Stimulated activated CD8-positive, alpha-beta memory T cell treated with anti-CD3 and anti-CD28 coated beads, Interleukin-15, amount 100 ng/mL, for 24 hours (primary cell): ENCODE measurements at places on chromosomes 2 and 18.

DNA sequence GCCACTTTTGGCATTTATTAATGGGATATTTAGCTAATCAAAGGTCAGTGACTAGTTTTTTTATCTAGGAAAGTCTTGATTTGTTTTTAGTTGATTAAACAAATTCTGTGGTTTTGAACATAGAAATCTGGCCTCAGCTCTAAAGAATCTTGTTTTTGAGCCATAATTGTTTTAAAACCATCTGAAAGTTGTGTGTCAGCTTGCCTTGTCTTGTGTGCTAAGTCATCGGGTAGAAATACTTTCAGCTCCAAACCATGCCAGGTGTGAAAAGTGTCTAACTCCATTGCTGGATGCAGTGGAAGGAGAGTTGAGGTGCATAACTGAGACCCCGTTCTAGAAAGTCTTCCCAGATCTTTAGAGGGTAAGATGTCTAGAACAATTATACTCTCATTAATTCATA is 22.7 kb downstream of the FARP2 start:
- no peak for DNase-seq

DNA sequence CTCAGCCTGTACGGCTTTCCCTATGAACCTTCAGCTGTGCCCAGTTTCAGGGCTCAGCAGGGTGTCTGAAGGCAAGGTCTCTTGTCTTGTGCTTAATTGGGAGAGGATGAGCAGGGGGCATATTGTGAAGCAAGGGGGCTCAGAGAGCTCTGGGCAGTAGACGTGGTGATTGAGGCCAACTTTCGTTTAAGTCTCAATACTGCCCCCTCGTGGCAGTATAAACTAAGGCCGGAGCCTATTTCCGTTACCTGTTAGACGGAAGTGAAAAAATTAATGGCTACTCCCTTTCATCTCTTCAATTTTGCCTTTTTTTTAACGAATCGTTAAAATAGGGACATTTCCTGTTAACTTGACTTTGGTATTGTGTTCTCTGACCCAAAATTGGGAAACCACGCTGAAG is 193.4 kb downstream of the TDRD15 start:
- DNase-seq, result no peak

DNA sequence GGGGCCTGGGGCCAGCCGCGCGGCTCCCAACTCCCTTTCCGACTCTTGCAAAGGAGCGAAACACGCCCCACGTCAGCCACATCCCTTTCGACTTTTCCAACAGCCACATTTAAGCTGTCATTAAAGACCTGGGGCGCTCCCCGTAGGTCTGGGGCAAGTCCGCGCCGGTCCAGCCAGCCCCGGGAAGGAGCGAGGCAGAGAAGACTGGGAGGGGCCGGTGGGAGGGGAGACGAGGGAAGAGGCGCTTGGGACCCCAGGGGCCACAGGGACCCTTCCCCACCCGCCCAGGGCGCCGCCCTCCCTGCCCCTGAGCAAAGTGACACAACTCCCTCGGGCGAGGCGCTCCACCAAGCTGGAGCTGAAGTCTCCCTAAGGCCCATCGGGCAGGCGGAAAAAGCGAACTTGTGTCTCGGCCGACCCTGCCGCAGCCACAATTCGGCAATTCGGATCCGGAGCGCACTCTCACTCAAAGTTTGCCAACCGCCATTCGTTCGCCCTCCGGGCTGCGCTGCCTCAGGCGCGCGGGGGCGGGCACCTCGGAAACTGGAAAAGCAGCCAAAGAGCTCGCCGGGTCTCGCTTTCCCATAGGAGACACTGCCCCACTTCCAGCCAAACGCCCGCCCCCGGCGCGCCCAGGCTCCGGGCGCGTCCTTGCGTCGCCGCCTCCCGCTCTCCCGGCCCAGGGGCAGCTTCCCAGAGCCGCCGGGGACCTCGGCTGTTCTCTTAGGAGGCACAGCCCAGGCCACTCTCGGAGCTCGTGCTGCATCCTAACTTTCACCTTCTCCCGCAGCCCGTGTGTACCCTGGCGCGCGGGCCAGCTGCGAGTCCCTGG is 1.1 kb upstream of the KCTD1 start:
- no peak for DNase-seq

- no peak for DNase-seq
Measured at GRCh38 chr18:23887035-23887434, 127.5 kb upstream of the TTC39C start.

GRCh38 chr2:239846789-239847676 is 178.1 kb downstream of the NDUFA10 start:
- no peak for DNase-seq

GRCh38 chr2:99695130-99695943 is 205.5 kb upstream of the REV1 start:
- no peak for DNase-seq

DNA sequence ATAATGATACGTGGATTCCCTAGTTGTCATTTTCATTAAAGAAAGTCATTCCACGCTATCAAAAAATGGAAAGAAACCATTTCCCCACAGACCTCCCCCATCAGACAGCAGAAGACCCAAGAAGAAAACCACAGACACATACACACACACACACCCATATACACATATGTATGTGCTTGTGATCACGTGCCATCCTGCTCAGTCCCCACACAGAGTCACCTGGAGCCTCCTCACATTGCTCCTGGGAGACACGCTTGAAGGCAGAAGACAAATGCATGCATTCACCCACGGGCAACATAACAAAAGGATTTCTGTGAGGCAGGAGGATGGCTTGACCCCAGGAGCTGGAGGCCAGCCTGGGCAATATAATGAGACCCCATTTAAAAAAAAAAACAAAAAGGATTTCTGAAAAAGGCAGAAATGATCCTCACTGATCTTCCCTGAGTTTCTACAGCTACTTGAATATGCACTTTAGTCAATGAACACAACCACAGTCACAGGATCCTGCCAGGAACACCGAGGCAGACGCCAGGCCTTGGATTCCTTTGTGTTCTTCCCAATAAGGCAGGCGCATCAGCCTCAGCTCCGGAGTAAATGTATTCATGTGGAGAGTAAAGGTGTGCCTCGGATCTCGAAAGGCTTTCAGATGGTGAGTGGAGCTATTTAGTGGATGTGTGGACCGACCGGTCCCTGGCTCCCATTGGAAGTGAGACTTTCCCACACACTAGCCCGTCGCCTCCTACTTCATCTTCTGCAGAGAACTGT is 21.0 kb downstream of the TGFBRAP1 start:
- DNase-seq, result no peak

DNA sequence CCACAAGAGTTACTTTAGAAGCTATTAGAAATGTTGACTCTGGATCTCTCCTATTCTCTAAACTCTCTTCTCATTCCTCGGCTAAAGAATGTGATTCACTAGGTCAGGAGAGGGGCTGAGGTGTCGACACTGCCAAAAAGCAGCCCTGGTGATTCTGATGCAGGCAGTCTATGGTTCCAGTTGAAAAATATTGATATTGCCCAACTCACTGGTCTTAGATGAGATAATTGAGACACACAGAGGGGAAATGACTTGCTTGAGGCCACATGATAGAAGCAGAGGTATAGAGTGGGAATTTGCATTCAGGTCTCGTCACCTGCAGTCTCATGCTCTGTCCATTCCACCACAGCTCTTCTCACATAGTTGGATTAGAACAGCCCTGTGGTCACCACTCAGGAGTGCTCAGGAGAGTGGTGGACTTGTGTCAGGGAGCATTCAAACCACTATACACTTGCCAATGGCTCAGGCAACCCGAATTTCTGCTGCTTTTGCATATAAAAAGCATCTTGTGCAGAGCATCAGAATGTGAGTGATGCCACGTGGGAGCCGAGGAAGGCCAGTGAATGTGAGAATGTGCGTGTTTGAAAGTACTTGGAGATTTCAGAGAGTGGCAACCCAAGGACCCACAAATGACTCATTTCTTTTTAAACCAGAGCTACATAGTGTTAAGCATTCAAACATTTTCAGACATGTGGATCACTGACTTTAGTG is 65.1 kb upstream of the CTLA4 start:
- DNase-seq, result no peak

GRCh38 chr2:166516712-166517303 is 22.8 kb upstream of the SCN7A start:
- DNase-seq, result no peak

DNA sequence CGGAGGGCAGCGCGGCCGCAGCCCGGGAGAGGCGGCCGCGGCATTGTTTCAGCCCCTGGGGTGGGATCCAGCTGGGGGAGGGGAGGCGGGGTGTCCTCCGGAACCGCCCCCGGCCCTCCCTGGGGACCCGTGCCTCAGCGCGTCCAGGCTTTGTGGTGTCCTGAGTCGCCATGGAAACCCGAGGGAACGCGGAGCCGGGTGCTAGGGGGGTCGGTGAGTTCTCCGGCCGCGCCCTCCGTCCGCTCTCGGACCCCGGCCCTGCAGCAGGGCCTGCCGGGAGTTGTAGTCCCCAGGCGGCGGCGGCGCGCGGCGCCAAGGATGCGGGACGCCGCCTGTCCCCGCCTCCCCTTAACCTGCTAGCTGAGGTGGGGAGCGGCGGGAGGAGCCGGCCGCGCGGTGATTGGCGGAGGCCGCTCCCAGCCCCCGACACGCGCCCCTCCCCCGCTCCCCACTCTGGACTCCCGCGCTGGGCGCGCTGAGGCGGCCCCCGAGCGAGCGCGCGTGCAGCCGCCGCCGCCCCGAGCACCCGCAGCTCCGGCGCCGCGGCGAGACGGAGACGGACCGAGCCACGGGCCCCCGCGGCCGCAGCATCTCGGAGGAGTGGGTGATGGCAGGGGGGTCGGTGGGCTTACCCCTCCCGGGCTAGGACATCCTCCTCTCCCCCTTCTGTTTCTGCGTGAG is at the start of gene DPYSL5:
Gene DPYSL5 (plus strand): TSS at position 478 of the 681 bp plus-strand sequence. CDS start 50,368 bp downstream, outside the sequence.
- DNase-seq, result no peak

- no peak for DNase-seq
Measured at GRCh38 chr2:240704651-240705050, 13.0 kb downstream of the AQP12A start.

- DNase-seq, result no peak
Measured at GRCh38 chr2:10258726-10259125, 44.0 kb upstream of the HPCAL1 start.

- no peak for DNase-seq
Measured at GRCh38 chr18:79631761-79632446, 47.7 kb upstream of the CTDP1 start.

- DNase-seq, result no peak
Measured at GRCh38 chr2:47506436-47506835, 103.5 kb downstream of the MSH2 start.

DNA sequence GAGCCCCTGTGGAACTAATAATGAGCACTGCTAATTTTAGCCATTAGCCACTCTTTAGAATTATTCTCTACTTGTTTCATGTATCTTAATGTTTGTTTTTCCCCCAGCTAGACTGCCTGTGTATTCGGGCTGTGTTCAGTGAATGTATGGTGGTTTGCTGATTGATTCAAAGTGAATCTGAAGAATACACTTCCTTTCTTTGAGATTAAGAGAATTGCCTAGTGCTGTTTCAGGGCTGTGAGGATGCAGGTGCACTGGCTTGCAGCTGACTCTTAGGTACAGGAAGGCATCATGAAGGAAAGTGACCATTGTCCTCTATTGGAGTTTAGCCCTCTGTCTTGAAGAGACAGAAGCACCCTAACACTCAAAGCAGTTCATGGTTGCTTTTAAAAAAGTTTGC is 138.7 kb downstream of the CERS6 start:
- no peak for DNase-seq

- DNase-seq, result no peak
Measured at GRCh38 chr2:45074713-45075112, 65.5 kb upstream of the SIX2 start.

- DNase-seq, result no peak
Measured at GRCh38 chr2:27152796-27153464, 4.1 kb downstream of the TCF23 start.

- DNase-seq, result no peak
Measured at GRCh38 chr2:144453486-144454158, 66.3 kb downstream of the ZEB2 start.

- DNase-seq, result no peak
Measured at GRCh38 chr2:147631294-147631693, 213.5 kb upstream of the ACVR2A start.

- DNase-seq, result no peak
Measured at GRCh38 chr2:226583715-226584114, 215.9 kb downstream of the IRS1 start.

DNA sequence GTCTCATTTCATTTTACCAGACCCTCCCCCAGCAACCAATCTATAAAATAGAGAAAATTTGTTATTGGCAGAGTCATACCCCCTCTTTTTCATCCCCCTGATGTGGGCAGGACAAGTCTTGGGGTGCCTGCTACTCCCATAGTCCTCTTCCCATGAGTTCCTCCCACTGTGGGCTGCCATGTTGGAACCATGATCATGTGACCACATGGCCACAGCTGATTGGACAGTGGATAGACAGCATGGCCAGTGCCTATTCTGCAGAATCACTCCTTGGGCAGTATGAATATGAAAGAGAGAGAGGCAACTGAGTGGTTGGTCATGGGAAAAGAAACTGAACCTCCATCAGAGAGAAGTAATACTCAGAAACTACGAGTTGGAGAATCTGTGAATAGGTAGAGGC is 84.9 kb downstream of the PDCL3 start:
- no peak for DNase-seq

DNA sequence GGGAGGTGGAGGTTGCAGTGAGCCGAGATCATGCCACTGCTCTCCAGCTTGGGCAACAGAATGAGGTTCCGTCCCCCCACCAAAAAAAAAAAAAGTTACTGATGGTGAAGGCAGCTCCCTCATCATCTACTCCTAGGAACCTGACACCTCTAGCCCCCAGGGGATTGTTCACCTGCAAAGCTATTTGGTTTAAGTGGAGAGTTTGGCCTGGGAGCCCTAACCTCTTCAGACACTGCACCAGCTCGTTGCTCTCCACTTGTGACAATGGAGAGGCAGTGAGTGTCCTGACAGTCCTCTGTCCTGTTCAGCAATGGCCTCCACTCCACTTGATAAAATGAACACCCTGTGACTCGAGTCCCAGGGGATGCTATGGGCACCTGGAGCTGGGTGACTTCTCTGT is 43.5 kb downstream of the ATP6V1C2 start:
- no peak for DNase-seq

DNA sequence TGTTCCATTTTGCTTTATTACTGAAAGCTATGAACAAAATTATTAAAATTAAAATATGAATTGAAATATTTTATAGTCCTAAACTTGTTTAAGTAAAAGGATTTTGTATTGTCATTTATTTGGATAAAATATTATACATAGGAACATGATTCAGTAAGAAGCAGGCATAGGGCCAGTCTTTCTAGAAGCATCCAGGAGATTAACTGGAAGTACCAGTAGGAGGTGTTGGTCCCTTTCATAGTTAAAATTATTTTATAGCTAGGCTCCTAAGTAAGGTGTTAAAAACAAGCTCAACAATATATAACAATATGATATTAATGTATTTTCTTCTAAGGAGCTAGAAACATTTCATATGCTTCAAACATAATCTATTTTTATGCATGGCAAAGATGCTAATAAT is 43.7 kb downstream of the FIGN start:
- no peak for DNase-seq

DNA sequence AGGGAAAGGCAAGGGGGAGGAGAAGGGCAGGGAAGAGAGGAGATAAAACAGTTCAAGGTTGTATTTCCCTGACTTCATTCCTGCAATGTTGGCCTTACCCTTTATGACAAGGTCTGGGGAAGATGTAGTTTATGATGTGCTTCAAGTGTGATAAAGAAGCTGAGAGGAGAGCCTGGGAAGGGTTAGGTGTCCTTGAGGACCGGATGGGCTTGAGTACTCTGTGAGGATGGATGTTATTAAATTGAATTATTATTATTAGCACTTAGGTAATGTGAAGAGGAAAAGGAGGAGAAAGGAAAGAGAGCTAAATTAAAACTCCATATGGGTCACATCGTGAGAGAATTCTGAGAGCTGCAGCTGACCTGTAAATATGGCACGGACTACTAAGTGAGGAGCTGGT is 719.4 kb upstream of the CELF4 start:
- DNase-seq, result no peak
